Dermis blood vessel endothelial cell (primary cell): ENCODE measurements at places on chromosomes 16 and 17. TPM values are rescaled to one million over a fixed set of nuclear protein-coding genes. Genes with fewer than 3 reads are reported as not detected.

The SHISA9 gene
- total RNA-seq = 0.17 and 0.19 TPM in 2 replicates

The ABCA8 gene
- under 0.01 and 0.19 TPM in 2 replicates for total RNA-seq

The GCGR gene
- 0.17 TPM in 1 of 2 replicates, not detected in the other for total RNA-seq

The SLC38A10 gene
- total RNA-seq = 101 and 106 TPM in 2 replicates

The PPP1R27 gene
- not detected in 2 replicates for total RNA-seq

The LGALS9 gene
- total RNA-seq = 41.5 and 47.3 TPM in 2 replicates

The TRPV3 gene
- not detected in 2 replicates for total RNA-seq

The NPIPB2 gene
- total RNA-seq = 1.0 and 3.6 TPM in 2 replicates

The TPPP3 gene
- 0.19 TPM in 1 of 2 replicates, not detected in the other for total RNA-seq

The HEATR9 gene
- not detected in 2 replicates for total RNA-seq

The GPR179 gene
- total RNA-seq = not detected in 2 replicates

The PRKCB gene
- not detected in 2 replicates for total RNA-seq

The VWA3A gene
- total RNA-seq = 0.17 TPM in 1 of 2 replicates, not detected in the other

The ZACN gene
- total RNA-seq = not detected in 2 replicates

The CDH11 gene
- total RNA-seq = 4.9 and 20.0 TPM in 2 replicates

The SECTM1 gene
- 3.6 and 7.5 TPM in 2 replicates for total RNA-seq

The LAT gene
- total RNA-seq = 0.68 and 1.2 TPM in 2 replicates

The CHMP1A gene
- 117 and 139 TPM in 2 replicates for total RNA-seq

The PHF12 gene
- 16.8 and 25.8 TPM in 2 replicates for total RNA-seq

The MYH13 gene
- total RNA-seq = not detected in 2 replicates

The SLFN12 gene
- total RNA-seq = 63.5 and 75.6 TPM in 2 replicates

The CCL4L2 gene
- total RNA-seq = not detected in 2 replicates

The SCNN1G gene
- total RNA-seq = 0.68 and 2.6 TPM in 2 replicates

The RABEP1 gene
- 53.9 and 72.3 TPM in 2 replicates for total RNA-seq

The SRL gene
- total RNA-seq = 0.37 and 0.51 TPM in 2 replicates

The OMG gene
- 3.1 and 4.4 TPM in 2 replicates for total RNA-seq

The PIPOX gene
- total RNA-seq = 0.93 and 3.1 TPM in 2 replicates

The SMG1 gene
- total RNA-seq = 85.4 and 87.0 TPM in 2 replicates

The HASPIN gene
- total RNA-seq = 4.3 and 14.3 TPM in 2 replicates

The SMIM5 gene
- 0.09 TPM in 1 of 2 replicates, not detected in the other for total RNA-seq

The CACNG4 gene
- total RNA-seq = not detected in 2 replicates

The CCDC137 gene
- 11.1 and 14.1 TPM in 2 replicates for total RNA-seq

The DCUN1D3 gene
- 33.8 and 80.8 TPM in 2 replicates for total RNA-seq

The SLFN5 gene
- 40.8 and 68.0 TPM in 2 replicates for total RNA-seq

The ZDHHC1 gene
- total RNA-seq = 3.7 and 6.3 TPM in 2 replicates

The ITGA2B gene
- total RNA-seq = 0.19 and 1.0 TPM in 2 replicates

The CA7 gene
- not detected in 2 replicates for total RNA-seq

The MPV17L gene
- total RNA-seq = 0.19 and 0.34 TPM in 2 replicates

The TP53TG3C gene
- total RNA-seq = not detected in 2 replicates

The CACNG3 gene
- not detected in 2 replicates for total RNA-seq

The KRT17 gene
- 2.0 and 3.7 TPM in 2 replicates for total RNA-seq

The VPS9D1 gene
- 5.8 and 7.3 TPM in 2 replicates for total RNA-seq

The ITGAD gene
- total RNA-seq = not detected in 2 replicates

The GEMIN4 gene
- total RNA-seq = 12.9 and 18.3 TPM in 2 replicates

The CTF1 gene
- 0.17 and 0.70 TPM in 2 replicates for total RNA-seq

The AGRP gene
- not detected in 2 replicates for total RNA-seq

The BCAR1 gene
- total RNA-seq = 141 and 300 TPM in 2 replicates

The SALL1 gene
- total RNA-seq = under 0.01 and 0.05 TPM in 2 replicates

The ABCA10 gene
- total RNA-seq = 0.51 and 0.88 TPM in 2 replicates

The TTYH2 gene
- 0.70 and 2.2 TPM in 2 replicates for total RNA-seq

The KRTAP4-6 gene
- 0.19 TPM in 1 of 2 replicates, not detected in the other for total RNA-seq

The FOXO3B gene
- total RNA-seq = 3.0 and 4.1 TPM in 2 replicates

The WSCD1 gene
- 43.6 and 49.4 TPM in 2 replicates for total RNA-seq

The SMPD3 gene
- 0.14 and 0.17 TPM in 2 replicates for total RNA-seq

The ZKSCAN2 gene
- 3.7 and 4.8 TPM in 2 replicates for total RNA-seq

The OTOP2 gene
- total RNA-seq = not detected in 2 replicates
